Activated CD4-positive, alpha-beta T cell treated with anti-CD3 and anti-CD28 coated beads for 24 hours (primary cell): ENCODE measurements at places on chromosomes 2 and 18.

- DNase-seq = no peak
Measured at GRCh38 chr18:3898861-3899613, 449.1 kb downstream of the TGIF1 start.

DNA sequence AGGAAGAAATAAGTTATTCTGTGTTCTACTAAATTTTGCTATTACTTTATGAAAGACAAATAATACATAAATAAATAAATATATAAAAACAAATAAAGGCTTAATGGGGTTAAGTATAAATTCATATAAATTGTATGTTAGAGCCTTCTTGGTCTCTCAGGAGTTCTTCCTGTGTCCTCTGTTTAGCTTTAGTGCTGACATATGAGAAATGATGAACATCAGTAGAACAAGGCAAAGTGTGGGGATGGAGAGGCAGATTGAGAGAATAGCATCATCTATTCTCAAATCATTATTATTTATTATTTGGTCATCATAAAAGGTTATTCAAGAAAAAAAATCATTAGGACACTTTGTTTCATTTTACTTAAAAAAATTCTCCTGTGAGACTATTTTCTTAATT is 468.1 kb upstream of the CHST9 start:
- DNase-seq = no peak

- no peak for DNase-seq
Measured at GRCh38 chr2:132279344-132279743, 117.6 kb upstream of the ANKRD30BL start.

DNA sequence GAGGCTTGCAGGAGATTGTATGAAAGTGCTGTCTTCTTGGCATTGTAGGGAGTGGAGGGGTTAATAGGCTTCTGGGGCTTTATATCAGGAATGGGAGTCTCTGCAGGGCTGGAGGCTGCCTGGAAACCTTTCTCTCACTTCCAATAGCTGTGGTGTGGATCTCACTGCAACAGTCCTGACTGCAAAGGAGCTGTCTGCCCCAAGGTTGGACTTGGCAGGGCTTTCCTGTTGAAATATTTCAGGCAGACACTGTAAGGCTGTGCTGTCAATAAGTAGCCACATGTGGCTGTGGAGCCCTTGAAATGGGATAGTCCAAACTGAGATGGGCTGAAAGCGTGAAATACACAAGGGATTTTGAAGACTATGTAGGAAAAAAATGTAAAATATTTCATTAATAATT is 399.1 kb upstream of the SPRED2 start:
- no peak for DNase-seq

- no peak for DNase-seq
Measured at GRCh38 chr2:113215056-113215455, 41.3 kb downstream of the PSD4 start.

GRCh38 chr2:157061799-157062198 is 195.7 kb upstream of the GALNT5 start:
- no peak for DNase-seq

GRCh38 chr2:105298017-105298416 is 31.5 kb downstream of the TGFBRAP1 start:
- no peak for DNase-seq

GRCh38 chr2:232325324-232326273 is 53.0 kb upstream of the ALPP start:
- peak; percentile 32 for DNase-seq

DNA sequence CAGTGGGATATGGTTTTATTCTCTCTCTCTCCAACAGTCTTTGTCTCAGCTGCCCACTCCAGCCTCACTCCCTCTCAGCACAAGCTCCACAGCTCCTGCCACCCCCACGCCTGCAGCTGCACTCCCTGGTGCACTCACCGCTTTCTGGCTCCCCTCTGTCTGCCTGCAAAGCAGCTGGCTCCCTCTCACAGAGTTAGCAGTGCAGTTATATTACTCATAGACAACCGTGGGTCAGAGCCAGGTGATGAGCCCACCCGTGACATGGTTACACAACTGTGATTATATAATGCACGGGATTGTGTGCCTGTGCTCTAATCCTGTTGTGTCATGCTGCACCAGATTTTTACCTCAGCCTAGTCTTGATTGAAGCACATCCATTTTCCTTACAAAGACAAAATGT is 276.9 kb upstream of the CHAC2 start:
- no peak for DNase-seq

- DNase-seq = no peak
Measured at GRCh38 chr2:5851410-5851809, 159.2 kb downstream of the SOX11 start.

DNA sequence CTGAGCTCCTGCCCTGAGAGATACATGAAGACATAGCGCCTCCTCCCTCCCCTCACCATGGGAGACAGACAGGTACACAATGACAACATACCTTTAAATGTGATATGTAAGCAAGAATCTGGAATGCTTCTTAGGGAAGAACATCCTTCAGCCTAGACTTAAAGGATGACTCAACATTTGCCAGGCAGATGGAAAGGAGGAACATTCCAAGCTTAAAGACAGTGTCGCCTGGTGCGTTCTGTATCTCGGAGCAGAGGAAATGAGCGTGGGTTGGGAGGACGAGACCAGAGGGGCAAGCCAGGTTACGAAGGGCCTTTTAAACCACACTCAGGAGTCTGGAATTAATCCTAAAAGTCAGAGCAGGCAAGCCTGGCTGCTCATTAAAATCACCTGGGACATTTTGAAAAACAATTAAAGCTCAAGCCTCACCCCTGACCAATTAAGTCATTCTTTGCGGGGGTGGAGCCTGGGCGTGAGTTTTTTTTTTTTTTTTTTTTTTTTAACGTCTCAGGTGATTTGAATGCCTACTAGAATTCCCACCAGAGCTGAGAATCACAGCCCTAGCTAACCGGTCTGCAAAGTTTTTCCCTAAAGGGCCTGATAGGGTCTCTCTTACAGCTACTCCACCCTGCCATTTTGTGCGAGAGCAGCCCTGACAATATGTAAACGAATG is 131.2 kb upstream of the SEC11C start:
- DNase-seq = no peak

- no peak for DNase-seq
Measured at GRCh38 chr18:10927286-10927992, 221.9 kb downstream of the PIEZO2 start.

DNA sequence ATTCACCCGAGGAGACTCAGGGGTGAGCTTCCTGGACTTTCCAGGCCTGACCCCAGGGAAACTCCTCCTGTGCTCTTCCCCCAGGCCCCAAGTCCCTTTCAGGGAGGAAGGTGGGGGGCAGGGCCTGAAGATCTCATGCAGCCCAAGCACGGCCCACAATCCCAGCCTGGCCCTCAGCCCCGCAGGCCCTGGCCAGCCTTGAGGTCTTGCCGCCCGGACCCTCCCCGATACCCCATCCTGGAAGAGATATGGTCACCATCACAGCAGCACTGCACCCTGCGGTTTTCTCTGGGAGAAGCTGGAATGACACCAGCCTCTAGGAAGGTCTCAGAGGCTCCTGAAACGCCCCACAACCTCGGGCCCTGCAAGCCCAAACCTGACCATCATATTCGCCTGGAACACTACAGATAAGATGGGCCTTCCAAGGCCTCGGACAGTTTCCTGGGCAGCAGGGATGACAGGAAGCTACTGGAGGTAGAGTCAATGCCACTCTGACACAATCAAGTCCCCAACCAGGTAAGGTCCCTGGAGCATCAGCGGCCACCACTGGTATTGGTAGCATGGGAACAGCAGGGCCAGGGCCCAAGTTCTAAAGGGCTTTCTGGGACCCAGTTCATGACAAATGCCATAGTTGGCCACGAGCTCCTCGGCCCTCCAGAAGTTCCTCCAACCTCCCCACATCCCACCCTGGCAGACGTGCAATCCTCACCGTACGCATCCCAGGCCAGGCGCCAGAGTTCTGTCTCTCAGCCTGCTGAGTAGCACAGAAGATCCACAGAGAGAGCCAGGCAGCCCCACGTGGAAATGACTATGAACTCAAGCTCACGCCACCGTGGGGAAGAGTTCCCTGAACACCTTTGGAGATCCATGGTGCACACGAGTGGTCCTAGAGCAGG is 8.6 kb downstream of the SDC1 start:
- no peak for DNase-seq

DNA sequence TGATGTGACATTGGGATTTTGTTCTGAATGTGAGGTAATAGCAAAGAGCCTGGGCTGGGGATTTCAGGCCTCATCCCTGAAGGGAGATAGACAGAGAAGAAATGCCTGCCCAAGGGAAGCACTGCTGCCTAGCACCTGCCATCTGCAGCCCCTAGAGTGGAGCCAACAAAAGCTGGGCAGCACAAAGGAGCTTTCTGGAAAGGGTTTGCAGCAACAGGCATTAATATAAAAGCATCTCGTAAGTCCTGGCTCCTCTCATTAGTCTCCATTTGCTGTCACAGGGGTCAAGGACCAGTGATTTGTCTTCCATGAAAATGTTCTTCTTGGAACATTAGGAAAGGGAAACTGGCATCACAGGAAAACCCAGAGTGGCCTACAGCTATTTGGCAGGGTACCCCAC is 157.2 kb upstream of the SLC14A2 start:
- DNase-seq = no peak

DNA sequence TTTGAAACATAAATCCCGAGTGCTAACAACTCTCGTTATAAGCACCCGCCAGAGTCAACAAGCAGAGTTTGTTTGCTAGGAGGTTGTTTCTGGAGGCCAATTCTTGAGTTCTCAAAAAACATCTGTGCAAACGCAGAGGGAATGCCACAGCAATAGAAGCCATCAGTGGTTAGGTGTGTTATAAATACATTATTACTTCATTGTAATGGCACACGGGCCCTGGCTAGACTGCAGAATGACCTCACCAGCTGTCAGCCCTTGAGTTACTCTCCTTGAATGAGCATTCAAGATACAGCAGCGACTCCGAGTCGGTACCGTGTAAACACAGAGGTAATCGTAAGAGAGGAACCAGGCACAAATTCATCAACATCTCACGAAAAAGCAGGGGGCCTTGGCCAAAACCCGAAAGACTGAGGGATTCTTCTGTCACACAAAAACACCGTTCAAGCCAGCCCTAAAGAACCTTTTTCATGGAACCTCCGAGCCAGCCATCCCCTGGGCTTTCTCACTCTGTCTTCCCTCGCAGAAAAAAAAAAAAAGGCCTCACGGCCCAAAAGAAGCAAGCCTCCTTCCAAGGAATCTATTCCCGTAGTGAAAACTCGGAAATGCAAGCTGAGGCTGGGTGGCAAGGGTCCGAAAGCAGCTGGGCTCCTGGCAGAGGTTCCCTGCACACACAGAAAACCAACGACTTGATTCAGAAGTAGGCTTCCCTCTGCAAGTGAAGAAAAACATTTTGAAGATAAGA is 133.7 kb upstream of the MEIS1 start:
- DNase-seq = no peak

DNA sequence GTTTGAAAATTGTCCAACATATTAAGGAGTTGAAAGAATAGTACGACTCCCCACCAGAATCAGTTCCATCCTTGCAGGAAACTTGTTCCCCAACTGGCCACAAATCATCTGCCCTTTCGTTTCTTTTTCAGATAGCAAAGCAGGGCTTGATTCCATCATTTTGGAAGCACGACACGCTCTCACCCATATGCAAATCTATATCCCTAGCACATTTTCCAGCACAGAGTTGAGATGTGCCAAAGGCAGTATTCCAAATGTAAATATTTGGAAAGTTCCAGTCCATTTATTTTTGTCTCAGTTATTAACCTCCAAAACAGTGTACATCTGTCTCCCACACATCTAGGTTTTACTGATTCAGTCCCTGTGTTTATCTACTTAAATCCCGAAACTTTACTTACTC is 128.8 kb upstream of the BCL2L11 start:
- DNase-seq = no peak

DNA sequence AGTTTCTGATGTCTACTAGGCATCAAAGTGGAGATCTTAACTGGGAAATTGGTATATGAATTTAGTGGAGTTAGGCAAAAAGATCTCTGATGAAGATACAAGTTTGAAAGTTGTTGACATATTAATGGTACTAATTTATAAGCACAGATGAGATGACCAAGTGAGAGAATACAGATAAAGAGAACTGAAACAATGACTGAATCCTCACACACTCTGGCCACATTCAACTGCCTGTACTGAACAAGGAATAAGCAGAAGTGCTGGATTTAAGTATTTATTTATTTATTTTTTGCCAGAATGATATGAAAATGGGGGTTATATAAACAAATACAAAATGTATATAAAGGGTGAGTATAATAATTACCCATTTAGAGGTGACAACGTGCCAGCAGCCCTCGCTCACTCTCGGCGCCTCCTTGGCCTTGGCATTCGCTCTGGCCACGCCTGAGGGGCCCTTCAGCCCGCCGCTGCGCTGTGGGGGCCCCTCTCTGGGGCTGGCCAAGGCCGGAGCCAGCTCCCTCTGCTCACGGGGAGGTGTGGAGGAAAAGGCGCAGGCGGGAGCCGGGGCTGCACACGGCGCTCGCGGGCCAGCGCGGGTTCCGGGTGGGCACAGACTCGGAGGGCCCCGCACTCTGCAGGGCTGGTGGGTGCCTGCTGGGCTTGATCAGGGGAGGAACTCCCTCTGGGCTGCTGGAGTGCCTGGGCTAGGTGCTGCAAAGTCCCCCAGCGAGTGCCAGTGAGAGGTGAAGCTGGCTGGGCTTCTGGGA is 1363.9 kb upstream of the CRIM1 start:
- DNase-seq = no peak

- no peak for DNase-seq
Measured at GRCh38 chr2:102592601-102593000, 26.8 kb upstream of the SLC9A2 start.

- no peak for DNase-seq
Measured at GRCh38 chr2:127420039-127420864, 2.0 kb downstream of the PROC start.

DNA sequence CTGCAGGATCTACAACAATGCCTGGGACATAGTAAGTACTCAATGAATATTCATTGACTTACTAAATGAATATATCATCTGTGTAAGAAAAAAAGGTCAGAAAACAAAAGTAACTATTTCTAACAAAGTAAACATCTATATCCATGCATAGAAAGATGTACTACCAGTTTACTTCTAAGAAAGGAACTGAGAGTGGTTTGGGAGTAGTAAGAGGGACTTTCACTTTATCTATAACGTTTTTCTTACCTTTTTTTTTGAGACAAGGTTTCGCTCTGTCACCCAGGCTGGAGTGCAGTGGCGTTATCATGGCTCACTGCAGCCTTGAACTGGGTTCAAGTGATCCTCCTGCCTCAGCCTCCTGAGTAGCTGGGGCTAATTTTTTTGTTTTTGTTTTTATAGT is 25.7 kb downstream of the DHX57 start:
- DNase-seq = no peak

GRCh38 chr2:84816426-84817026 is 64.4 kb downstream of the TRABD2A start:
- DNase-seq = no peak

- DNase-seq = no peak
Measured at GRCh38 chr2:73870084-73870483, 22.7 kb upstream of the ACTG2 start.
